Germinal center (tissue), 1 donor: ENCODE measurements at places on chromosomes 16 and 17.

DNA sequence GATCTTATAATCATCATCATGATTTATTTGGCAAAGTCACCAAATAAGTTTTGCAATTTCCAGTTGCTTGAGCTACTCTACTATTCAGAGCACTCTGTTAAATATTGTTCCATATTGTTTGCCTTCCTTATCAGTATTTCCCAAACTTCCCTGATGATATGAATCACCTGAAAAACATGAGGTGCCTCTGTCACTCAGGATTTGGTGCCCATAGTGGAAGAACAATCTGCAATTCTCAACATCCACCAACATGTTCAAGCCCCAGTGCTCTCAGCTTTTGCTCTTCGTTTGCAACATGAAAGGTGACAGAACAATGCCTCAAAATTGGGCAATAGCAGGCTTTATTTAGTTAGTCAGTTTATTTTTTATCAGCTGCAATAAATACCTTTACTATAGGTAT is 28.6 kb upstream of the WSB1 start:
- no peak for DNase-seq

- no peak for DNase-seq
These were observed 229.8 kb downstream of the MAF start for GRCh38 chr16:79370736-79371135.

- DNase-seq: no peak
These were observed 152.2 kb downstream of the SNX11 start for GRCh38 chr17:48259694-48260291.

DNA sequence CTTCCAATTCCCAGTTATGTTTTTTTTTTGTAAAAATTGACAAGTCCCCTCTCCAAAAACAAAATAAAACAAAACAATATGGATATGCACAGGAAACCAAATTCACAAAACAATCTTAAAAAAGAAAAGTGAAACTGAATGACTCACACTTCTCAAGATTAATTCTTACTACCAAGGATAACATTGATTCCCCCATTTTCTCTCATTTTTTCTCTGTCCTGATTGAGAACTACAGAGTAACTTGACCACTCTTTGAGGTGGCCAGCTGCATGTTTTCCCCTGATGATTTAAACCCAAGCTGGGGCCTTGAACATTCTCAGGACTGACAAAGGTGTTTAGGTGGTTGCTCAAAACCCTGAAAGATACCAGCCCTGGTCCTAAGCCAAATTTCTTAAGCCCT is 149.0 kb downstream of the AHSP start:
- DNase-seq: no peak

- no peak for DNase-seq
These were observed 16.1 kb upstream of the GNA13 start for GRCh38 chr17:65072660-65073071.

DNA sequence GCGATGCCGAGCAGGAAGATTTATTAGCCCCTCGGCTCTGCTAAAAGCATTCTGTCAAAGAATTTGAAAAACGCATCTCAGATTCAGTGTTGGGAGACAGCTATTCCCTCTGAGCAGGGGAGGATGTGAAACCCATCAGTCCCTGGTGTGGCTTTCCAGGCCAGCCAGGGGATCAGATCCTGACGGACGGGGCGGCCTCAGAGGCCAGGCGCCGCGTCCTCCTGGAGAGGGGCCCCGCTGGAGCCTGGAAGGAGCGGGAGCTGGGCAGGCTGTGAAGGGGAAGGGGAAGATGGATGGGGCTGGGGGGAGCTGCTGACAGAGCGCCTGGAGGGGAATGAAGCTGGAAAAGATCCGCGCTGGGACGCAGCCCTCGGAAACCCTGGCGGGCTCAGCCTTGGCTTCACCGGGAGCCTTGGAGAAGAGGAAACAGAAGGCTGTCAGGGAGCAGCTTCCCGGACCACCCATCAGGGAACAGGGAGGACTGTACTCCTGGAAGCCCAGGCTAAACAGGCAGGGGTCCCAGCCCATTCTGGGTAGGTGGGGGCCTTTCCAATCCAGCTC is 358.0 kb downstream of the C16orf95 start:
- no peak for DNase-seq

- no peak for DNase-seq
These were observed 16.1 kb upstream of the SREBF1 start for GRCh38 chr17:17852930-17853329.

DNA sequence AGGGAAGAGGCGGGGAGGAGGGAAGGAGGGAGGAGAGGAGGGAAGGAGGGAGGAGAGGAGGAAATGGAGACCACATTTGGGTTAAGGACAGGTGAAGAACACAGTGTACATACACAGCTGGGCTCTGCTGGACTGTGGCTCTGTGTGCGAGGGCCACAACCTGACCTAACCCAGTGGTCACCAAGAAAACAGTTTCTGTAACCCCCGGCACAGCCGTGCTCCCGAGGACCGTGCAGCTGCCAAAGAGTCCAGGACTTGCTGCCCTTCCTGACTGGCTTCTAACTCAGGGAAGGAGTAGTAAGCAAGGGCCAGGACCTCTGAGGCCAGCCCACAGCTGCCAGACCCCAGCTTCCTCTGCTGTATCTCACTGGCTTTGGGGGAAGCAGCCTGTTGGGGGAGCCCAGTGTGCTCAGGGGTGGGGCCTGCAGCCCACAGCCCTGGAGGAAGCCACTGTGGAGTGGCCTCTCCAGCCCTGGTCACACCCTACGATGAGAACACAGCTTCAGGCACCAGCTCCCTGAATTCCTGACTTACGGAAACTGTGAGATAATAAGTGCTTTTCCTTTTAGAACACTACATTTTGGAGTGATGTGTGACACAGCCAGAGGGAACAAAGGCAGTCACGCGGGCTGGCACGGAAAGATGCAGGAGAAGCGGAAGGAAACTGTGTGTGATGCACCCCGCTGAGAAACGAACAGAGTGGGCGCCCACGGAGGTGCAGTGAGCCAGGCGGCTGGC is 32.3 kb downstream of the SLC7A5 start:
- no peak for DNase-seq
